ENCODE measurements at places on chromosomes 11 and 22. TPM values are rescaled to one million over a fixed set of nuclear protein-coding genes. Genes with fewer than 3 reads are reported as not detected.

TRAF6 gene
- 16.6 TPM for total RNA-seq

EXPH5 gene
- 11.9 TPM for total RNA-seq

C11orf65 gene
- 1.7 TPM for total RNA-seq

IGF2 gene
- 473 TPM for total RNA-seq

HBG1 gene
- 5.3 TPM for total RNA-seq

MDK gene
- 92.7 TPM for total RNA-seq

YPEL1 gene
- 8.2 TPM for total RNA-seq

OR51E2 gene
- 0.45 TPM for total RNA-seq

FGF19 gene
- total RNA-seq: not detected

PTS gene
- total RNA-seq: 39.5 TPM

NTM gene
- 19.5 TPM for total RNA-seq

- no peak for DNase-seq
Measured at GRCh38 chr11:47177846-47178245, 1.2 kb upstream of the ARFGAP2 start.

DNA sequence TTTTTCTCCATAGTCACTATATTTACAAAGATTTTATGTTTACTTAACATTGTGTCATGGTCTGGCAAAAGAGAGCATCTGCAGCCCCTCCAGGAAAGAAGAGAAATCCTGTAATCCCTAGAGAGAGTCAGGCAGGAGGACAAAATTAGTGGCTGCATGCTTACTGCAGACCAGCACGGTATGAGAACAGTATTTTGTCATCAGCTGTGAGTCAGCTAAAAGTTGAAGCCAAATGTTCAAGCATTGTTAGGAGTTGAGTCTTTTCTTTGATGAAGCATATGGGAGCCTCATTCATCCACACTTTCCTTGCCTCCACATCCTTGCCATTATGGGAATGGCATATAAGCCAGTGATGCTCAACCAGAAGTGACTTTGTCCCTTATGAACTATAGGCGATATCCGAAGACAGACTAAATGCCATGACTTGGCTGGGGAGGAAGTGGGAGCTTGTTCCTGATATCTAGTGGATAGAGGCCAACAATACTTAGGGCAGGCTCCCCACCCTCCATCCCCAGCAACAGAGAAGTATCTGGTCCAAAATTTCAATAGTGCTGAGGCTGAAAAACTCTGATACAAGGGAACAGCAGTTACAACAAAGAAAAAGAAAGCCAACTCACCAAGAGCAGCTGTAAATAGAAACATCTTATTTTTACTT lies 112.0 kb upstream of the OR5AK2 start:
- no peak for DNase-seq

- no peak for DNase-seq
Measured at GRCh38 chr11:107792049-107792443, 66.5 kb downstream of the SLC35F2 start.

DNA sequence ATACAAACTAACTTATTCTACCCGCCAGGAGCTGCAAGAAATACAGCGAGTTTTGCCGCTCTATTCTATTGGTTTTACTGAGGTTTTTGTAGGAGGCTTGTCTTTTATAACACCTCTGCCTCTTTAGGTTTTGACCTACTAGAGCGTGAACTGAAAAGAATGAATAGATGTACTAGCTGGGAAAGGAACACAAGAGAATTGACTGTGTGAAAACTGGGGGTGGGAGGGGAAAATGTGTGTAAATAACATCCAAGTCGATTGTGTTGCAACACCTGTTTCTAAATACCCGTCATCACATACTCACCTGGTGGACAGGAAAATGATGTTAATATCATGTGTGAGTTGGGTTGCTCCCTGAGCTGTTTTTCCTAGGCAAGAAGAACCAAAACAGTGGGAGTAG lies 12.9 kb upstream of the JHY start:
- no peak for DNase-seq

DNA sequence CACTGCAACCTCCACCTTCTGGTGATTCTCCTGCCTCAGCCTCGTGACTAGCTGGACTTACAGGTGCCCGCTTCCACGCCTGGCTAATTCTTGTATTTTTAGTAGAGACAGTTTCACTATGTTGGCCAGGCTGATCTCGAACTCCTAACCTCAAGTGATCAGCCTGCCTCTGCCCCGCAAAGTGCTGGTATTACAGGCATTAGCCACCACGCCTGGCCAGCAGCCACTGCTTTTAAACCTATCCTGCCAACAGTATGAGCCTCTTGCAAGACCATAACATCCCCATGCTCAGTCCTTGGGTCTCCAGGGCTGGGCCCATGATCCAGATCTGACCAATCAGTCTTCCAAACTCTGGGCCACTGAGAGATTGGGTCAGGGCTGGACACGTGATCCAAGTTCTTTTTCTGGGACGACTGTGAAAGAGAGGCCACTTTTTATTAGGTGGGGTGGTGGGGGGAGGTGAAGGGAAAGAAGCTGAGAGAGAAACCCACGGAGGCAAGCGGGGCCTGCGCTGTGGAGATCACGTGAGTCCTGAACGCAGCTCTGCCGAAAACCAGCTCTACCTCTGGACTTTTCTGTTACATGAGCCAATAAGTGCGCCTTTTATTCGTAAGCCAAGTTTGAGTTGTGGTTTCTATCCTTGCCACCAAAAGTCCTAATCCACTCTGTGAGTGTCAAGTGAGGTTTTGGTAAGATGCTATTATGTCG lies 17.9 kb downstream of the ASPHD2 start:
- no peak for DNase-seq

- peak; percentile 62 for DNase-seq
Measured at GRCh38 chr11:14905104-14906033, 13.3 kb upstream of the CYP2R1 start.

DNA sequence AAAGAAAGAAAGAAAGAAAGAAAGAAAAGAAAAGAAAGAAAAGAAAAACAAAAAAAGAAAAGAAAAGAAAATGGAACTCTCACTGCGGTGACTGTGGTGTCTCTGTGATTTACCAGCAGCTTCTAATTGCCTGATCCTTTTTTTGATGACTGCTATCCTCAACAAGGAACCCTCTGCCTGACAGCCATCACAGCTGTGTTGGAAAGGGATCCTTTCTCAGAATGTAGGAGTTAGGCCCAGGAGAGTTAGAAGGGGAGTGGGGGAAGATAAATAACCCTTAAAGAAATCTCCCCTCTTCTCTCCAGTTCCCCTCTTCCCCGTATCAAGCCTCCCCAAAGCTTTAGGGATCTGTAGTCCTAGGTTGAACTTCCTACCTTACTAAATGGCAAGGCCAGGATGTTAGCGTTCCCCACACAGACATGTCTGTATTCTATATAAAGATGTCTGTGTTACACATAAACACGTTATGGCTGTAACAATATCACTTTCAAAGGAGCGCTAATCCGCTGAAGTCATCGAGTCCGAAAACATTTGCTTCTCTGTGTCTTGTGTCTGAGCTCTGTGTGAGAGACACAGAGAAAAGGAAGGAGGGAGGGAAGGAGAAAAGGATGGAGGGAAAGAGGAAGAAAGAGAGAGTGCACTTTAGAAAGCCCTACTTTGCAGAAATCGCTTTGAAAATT lies 26.8 kb upstream of the WT1 start:
- DNase-seq: no peak

GRCh38 chr11:15544353-15544752 lies 429.6 kb downstream of the INSC start:
- DNase-seq: no peak

- DNase-seq: no peak
Measured at GRCh38 chr11:75673977-75674582, 5.2 kb upstream of the MAP6 start.

DNA sequence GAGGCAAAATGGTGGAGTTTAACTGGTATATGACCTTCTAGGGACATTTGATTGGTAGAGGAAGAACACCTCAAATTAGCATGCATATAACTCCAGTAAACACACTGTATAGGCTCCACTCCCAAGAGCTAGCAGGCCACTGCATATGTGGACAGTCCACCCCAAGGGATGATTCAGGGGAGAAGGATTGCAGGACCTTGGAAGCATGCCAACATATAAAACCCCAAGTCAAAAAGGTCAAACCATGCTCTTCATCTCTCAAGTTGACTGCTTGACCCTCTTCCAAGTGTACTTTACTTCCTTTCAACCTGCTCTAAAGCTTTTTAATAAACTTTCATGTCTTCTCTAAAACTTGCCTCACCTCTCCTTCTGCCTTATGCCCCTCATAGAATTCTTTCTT lies 459.9 kb upstream of the CCDC179 start:
- no peak for DNase-seq

DNA sequence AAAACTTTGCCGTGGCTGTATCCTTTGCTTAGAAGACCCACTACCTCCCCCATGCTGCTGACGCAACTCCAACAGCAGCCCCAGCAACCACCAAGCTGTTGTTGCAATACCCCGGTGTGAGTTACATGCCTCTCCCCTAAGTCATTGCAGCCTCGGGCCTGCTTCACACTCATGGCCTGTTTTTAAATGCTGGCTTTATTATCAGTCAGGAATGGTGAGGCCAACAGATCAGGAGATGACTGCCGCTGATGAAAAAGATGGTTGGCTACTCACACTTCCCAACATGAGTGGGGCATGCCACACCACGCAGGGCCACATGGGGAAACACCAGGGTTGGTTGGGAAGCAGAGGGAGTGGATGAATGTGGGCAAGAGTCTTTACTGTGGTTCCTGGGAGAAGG lies 171.5 kb upstream of the SYT13 start:
- DNase-seq: no peak

DNA sequence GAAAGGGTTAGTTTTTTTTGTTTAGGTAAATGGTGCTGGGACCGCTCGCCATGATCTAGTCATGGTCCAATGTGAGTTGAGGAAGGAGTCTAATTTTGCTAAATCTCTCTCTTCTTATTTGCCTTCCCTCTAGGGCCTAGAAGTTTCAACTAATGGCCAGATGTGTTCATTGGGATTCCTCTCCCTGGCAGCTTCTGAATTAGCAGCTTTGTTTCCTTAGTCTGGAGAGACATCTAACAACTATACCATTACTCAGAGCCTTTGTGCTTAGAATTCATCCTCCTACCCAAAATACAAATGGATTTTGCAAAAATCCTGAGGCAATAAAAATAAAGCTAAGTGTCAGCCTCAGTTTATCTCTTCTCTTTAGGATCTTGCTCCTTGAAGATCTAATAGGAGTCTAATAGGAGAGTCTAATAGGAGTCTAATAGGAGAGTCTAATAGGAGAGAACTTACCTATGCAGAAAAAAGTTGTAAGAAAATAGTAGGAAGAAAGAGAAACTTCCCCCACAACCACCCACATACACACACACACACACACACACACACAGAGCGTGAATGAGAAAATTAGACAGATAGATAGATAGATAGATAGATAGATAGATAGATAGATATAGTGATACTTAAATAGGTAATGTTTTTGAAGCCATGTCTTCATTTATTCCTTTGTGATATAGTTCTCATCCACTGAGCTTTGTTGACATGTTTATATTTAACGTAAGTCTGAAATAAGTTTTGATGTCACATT lies 980.5 kb upstream of the CNTN5 start:
- DNase-seq: no peak

GRCh38 chr11:116199182-116199581 lies 573.6 kb downstream of the BUD13 start:
- DNase-seq: no peak

DNA sequence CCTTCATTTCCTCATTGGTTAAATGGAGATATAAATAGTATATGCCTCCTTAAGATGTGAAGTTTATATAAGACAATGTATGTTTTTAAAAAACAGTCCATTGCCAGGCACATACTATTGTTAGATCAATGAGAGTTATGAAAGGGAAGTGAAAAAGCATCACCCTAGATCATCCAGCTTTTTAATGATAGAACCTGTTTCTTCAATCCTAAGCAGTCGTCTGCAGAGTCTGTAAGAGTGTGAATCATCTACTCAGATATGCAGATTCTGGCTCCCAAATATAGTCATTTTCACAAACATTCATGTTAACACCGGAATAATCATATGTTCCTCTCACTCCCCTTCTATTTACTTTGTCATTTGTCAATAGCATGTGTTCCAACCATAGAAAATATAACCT lies 65.3 kb upstream of the SLN start:
- DNase-seq: no peak

DNA sequence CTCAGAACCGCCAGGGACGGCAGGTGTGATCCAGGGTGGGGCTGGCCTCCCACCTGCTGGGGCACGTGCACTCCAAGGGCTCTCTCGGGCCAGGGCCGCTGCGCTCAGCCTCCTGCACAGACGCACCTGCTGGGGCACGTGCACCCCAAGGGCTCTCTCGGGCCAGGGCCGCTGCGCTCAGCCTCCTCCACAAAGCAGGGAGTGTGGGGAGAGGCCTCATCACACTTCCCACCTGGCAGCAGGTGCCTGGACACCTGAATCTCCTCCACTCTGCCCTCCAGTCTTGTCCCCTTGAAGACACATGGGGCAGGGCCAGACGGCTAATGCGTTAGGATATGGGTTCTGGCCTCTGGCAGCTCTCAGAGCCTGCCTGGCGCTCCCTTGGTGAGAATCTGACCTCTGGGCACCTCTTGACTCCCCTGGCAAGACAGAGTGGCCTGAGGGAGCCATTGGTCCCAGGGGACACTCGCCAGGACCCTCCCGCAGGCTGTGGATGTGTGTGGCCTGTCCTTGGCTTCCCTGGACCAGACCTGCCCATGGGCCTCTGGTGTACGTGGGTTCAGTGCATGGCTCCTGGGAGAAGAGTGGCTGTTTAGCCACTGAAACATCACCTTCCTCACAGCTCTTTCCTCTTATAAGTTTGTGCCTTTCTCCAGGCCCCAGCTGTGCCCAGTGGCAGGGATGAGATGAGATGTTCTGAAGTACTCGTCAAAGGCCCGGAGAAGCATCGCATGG lies 73.5 kb downstream of the BRD1 start:
- DNase-seq: no peak

- DNase-seq: no peak
Measured at GRCh38 chr22:48313175-48313830, 1514.4 kb downstream of the BRD1 start.

DNA sequence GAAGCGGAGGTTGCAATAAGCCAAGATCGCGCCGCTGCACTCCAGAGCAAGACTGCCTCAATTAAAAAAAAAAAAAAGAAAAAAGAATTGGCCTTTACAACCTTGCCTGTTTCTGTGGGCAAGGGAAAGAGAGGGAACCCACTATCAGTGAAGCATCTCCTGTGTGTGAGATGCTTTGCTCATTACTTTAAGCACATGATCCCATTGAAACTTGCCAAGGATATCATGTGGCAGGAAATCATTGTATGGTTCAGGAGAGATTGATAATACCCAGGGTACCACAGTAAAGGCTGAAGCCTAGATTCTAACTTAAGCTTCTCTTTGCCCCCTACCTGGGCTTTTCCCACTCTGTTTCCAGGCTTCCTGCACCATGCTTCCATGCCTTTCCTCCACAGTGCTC lies 3.6 kb downstream of the LDLRAD3 start:
- no peak for DNase-seq

DNA sequence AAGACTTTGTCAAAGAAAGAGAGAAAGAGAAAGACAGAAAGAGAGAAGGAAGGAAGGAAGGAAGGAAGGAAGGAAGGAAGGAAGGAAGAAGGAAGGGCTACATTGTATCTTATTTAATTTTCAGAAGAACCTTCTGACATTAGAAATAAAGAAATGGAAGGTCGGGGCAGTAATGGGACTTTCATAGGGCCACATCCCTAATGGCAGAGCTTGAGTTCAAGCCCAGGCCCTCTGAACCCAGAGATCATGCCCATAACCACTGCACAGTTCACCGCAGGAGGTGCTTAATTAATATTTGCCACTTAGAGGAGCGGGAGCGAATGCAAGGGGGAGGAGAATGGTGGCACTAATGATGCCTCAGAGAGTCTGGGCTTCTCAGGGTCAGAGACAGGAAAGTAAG lies 233.3 kb downstream of the MN1 start:
- no peak for DNase-seq
